Liver (tissue), 10 donors: ENCODE measurements at places on chromosomes 7 and 10. TPM values are rescaled to one million over a fixed set of nuclear protein-coding genes. Genes with fewer than 3 reads are reported as not detected.

C10orf105 gene
- total RNA-seq: not detected

CYP3A5 gene
- total RNA-seq: 21.9 TPM

TSPAN12 gene
- 21.5 TPM for total RNA-seq

GDF2 gene
- total RNA-seq: 26.9 TPM

CLRN3 gene
- 0.33 TPM for total RNA-seq
